Right renal cortex interstitium (tissue), 3 donors: ENCODE measurements at places on chromosomes 7 and 10.

DNA sequence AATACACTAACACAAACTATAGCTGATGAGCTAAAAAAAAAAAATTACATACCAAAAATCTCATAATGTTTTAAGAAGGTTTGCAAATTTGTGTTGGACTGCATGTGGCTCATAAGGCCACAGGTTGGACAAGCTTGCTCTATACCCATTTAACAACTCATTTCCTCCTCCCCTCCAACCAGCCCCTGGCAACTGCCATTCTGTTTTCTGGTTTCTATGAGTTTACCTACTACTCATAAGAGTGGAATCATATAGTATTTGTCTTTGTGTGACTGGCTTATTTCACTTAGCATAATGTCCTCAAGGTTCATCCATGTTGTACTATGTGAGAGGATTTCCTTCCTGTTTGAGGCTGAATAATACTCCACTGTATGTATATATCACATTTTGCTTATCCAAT, 100.4 kb upstream of the ARHGAP21 start:
- no peak for DNase-seq

DNA sequence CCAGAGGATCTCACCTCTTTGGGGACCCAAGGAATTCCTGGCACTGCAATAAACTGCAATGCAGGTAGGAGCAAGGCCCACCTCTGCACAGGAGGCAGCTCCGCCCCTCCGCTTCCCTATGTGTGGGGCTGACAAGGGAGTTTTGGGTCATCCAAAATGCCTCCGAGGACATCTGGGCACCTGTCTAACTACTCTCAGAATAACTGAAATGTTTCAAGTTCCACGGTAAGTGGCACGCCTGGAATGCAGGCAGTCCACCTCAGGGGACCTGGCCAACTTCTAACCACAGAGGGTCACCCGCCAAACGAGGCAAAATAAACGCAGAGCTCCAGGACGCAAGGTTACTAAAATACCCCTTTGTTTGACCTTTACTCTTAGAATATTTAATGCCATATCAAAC, 102.5 kb downstream of the FGFR2 start:
- no peak for DNase-seq

DNA sequence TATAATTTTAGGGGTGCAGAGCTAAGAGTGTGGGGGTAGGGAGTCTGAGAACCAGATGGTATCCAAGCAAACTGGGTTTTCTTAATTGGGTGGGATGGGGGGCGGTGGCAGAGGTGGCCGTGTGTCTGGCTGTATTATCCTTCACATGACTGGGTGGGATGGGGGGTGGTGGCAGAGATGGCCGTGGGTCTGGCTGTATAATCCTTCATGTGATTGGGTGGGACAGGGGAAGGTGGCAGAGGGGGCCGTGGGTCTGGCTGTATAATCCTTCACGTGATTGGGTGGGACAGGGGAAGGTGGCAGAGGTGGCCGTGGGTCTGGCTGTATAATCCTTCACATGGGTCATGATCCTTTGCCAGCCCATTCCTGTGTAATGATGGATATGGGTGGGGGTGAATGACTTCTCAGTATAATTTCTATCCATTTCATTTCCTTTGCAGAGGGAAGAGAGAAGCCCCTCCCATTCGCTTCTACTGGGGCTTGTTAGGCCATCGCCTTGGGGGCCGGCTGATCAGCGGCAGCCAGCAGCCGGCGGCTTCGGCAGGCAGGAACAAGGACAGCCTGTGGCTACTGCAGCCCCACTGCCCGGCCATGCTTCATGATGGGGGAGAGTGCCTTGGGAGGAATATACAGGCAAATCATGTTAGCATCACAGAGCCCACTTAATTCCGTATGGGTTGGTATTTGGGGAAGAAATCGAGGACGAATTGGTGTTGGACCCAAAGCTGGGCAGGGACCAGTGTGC, 179.6 kb upstream of the MKI67 start:
- DNase-seq, result no peak

GRCh38 chr10:2251631-2252030, 514.3 kb upstream of the ADARB2 start:
- DNase-seq, result no peak

DNA sequence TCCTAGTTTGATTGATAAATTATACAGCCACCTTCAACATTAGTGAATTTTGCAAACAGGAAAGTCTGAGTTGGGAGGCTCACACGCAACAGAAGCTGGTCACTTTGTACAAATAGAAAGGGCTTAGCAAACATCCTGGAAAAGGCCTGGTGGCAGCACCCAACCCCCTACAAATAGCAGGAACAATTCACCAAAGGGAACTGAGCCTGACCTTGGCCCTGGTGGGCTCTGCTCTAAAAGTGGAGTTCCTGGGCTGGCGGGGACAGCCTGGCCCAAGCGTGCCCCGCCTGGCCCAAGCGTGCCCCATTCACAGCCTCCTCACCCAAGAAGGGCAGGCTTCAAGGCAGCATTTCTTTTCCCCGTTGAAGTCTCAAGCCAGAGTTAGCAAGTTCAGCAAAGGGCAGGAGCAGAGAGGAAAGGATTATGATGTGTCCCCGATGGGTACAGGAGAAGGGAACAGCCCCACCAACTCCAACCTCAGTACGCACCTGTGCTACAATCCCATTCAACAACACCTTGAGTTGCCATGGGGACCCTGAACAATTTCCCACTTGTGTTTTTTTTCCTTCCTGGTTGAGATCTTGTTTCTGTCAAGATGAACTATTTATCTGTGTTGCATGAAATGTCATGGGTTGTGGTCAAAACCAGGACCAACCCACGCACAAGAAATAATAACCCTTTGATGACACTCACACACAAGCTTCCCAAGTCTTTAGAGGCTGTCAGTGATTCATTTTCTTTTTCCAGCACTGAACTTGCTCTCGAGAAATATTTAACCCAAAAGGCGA, 43.4 kb downstream of the RGS10 start:
- no peak for DNase-seq

DNA sequence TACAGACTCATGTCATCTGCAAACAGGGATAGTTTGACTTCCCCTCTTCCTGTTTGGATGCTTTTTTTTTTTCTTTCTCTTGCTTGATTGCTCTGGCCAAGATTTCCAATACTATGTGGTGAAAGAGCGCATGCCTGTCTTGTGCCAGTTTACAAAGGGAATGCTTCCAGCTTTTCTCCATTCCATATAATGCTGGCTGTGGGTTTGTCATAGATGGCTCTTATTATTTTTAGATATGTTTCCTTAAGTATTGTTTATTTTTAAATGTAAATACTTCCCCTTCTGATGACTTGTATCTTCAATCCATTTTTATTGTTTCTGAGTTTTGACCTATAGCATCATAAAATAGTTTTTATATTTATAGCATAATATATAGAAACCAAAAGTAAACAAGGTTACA, 17.9 kb downstream of the FAM237B start:
- DNase-seq, result no peak

DNA sequence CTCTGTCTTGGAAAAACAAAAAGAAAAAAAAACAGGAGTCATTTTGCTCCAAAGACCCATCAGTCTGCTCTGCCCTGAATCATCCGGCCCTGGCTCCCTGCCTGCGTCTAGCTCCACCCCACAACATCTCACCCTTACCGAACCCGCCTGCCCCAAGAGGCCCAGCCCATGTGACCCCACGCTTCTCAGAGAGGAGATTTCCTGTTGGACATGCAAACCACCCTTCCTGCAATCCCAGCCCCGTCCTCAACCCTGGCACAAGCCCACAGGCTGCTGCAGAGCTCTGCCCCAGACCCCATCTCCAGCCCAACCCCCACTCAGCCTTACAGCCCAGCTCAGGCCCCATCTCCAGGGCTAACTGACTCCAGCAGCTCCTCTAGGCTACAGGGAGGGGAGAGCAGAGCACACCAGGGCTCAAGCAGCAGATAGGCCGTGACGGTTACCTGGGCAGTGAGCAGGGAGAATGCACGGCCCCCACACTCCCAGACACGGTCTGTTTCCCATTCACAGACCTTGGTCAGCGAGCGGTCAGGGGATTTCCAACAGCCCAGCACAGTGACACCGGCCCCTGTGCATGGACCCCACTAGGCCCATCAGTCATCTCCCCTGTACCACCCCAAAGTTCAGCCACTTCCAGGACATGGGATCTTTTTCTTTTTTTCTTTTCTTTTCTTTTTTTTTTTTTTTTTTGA, 69.9 kb upstream of the GTF2I start:
- DNase-seq, result peak; percentile 68

- DNase-seq, result no peak
Observed at GRCh38 chr7:150358433-150358832, 10.2 kb upstream of the REPIN1 start.

GRCh38 chr7:108515013-108515412, 10.9 kb downstream of the PNPLA8 start:
- DNase-seq, result no peak

DNA sequence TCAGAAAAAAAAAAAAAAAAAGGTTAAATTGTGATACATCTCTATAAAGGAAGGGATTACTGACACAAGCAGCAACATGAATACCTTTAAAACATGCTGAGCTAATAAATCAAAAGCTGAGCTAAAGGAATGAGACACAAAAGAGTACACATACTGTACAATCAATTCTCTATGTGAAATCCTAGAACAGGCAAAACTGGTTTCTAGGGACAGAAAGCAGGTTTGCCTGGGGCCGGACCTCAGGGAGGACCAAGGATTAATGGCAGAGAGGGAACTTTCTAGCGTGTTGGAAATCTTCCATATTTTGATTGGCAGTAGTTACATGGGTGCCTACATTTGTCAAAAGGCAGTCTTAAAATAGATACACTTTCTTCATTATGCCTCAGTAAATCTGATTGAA, 52.5 kb downstream of the KLRG2 start:
- DNase-seq, result no peak

- DNase-seq, result no peak
Observed at GRCh38 chr7:90677486-90678404, 81.6 kb downstream of the CDK14 start.

- peak; percentile 32 for DNase-seq
Observed at GRCh38 chr7:26202019-26202990, 760 bp downstream of the CBX3 start.

GRCh38 chr10:129259128-129259815, 207.8 kb upstream of the MGMT start:
- no peak for DNase-seq

DNA sequence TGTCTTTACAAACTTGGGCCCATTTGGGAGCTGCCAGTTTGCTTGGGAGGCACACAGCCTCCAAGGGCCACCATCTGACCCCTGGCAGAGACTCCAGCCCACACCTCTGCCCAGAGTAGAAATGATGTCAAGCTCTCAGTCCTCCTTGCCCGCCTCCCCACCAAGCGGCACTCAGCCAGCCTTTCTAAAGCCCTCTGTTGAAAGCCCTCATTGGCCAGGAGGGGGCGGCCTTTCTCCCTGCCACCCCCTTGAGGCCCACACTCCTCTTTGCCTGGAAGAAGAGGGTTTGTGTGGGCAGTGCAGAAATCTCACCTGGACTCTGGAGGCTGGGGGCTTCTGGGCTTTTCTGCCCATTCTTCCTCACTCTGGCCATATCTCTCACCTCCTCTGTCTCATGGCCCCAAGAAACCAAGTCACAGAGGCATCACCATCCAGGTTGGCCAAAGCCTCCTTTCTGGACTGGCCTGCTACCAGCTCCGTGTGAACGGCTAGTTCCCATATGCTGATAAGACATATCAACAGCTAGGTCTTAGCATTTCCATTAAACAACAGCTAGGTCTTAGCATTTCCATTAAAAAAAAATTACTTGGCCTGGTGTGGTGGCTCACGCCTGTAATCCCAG, 36.1 kb downstream of the UBTD1 start:
- no peak for DNase-seq

DNA sequence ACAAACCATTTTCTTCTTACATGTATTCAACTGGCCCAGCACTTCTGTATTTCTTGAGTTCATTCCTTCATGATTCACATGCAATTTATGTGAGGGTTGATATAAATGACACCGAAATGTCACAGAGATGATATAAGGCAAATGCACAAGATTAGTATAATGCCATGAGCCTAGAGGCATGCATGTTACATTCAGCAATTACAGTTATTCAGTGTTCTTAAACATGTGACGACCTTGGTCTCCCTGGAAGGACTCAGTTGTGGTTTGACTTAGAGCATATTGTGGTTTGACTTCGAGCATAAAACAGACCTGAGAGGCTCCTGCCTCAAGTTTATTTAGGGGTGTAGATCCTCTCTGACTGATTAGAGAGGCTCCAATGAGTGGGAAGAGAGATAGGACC, 752.1 kb upstream of the POM121L12 start:
- DNase-seq, result no peak

DNA sequence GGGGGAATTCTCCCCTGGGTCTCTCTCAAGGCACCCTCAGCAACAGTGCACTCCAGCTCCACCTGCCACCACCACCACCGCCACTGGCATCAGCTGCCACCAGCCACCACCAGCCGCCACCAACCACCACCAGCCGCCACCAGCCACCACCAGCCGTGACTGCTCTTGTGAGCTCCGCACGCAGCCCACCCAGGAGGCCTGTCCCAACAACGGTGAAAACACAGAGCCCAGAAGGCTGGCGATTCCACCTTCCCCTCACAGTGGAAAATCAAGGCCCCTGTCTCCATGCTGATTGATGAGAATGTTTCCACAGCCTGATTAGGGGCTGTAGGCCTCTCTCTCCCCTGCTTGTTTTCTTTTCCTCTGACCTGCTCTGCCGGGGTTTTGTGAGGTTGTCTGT, 41.1 kb downstream of the COBL start:
- DNase-seq, result no peak

DNA sequence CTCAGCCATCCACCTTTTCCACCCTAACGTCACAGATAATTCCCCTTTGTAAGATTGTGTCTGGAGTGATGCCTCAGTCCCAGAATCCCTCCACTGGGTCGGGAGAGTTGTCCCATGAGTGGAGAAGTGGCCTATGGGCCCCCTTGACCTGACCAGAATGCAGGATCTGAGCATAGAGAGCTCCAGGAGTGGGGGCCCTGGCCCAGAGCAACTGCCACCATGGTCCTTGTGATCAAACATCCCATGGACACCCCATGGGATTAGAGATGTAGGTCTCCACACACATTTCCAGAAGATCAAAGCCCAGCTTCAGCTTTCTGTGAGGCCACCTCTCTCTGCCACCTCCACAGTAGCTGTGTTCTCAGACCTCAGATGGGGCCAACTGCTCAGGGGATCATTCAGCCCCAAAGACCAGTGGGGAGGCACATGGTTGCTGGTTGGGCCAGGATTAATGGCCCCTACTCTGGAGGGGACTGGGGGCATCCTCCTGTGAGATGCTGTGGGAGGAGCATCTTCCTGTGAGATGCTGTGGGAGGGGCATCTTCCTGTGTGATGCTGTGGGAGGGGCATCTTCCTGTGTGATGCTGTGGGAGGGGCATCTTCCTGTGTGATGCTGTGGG, 28.5 kb upstream of the DPYSL4 start:
- DNase-seq, result no peak

GRCh38 chr7:80806663-80807062, 112.2 kb downstream of the SEMA3C start:
- DNase-seq, result no peak
